ENCODE measurements at places on chromosomes 12 and 14. TPM values are rescaled to one million over a fixed set of nuclear protein-coding genes. Genes with fewer than 3 reads are reported as not detected.

The TCTN2 gene
- polyA plus RNA-seq: 9.7 TPM

The KLHDC1 gene
- polyA plus RNA-seq: 1.2 TPM

The CSRP2 gene
- polyA plus RNA-seq: 23.6 TPM

The KICS2 gene
- 9.1 TPM for polyA plus RNA-seq

The AMDHD1 gene
- polyA plus RNA-seq: 4.1 TPM

The WNT1 gene
- not detected for polyA plus RNA-seq

The GSG1 gene
- 0.16 TPM for polyA plus RNA-seq

The LMNTD1 gene
- polyA plus RNA-seq: not detected

The TRMT5 gene
- polyA plus RNA-seq: 19.1 TPM

The RFLNA gene
- not detected for polyA plus RNA-seq

The LIN7A gene
- 0.21 TPM for polyA plus RNA-seq

DNA sequence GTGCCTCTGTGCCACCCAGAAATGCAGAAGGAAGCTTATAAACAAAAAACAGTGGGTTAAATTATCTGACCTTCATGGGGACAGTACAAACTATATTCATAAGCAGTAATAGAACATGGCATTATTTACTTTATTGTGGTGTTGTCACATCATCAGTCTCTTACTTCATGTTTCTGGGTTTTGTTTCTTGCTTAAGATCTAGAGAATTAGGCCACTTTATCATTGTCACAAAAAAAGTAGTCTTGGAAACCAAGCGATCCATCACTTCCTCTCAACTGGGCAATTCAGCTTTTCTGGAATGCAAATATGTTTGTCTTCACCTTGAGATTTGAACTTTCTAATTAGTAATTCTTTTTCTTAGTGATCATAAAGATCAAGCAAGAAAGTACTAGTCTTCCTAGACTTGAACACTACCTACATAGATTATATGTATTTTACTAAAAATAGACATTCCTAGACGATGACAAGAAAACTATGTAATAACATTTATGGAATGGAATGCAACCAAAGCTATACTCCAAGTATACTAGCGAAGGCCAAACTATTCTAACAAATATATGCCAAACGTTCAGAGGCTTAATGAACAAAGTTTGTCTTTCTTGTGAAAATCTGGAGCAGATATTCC lies 363.4 kb downstream of the DAD1 start:
- DNase-seq: no peak

GRCh38 chr12:40215982-40216381 lies 8.8 kb upstream of the LRRK2 start:
- DNase-seq: no peak

GRCh38 chr14:64040044-64040443 lies 187.2 kb downstream of the SYNE2 start:
- no peak for DNase-seq

- no peak for DNase-seq
These were observed 60.3 kb downstream of the DACT1 start for GRCh38 chr14:58697930-58698642.

DNA sequence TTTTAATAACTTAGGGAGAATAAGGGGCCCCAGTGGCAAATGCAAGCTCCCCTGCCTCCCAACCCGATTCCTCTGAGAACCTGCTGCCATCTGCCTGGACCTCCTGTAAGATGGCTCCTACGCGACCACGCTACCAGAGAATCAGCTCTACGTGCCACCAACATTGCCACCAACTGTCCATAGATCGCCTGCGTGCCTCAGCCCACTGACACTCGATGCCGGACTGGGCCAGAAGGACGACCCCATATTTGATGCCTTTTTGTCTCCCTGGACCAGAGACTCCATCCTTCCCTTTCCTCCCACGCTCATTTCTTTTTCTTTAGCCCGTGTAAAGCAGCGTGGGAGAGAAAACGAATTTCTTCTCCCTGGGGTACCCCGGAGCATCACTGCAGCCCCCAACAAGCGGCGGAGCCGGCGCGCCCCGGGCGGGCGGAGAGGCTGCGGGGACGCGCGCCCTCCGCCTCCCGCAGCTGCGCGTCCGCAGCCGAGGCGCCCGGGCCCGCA lies 565 bp upstream of the KLHL42 start:
- peak; percentile 15 for DNase-seq

DNA sequence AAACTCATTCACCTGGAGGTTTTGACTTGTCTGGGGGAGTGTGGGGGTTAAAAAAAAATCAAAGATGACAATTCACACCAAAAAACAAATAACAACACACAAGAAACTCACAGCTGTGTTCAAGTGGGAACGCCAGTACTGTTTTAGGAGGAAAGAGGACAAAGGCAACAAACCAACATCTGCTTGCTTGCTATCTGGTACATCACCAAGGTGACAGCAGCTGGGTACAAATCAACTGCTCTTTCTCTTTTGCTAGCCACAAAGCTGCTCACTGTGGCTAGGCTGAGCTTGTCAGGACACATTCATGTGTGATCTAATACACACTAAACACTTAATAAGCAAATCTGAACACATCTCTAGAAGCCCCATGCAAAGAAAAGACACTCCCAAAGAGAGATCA lies 128.0 kb upstream of the RAP1B start:
- DNase-seq: no peak

- DNase-seq: no peak
These were observed 87.3 kb downstream of the TMX1 start for GRCh38 chr14:51327376-51327775.

DNA sequence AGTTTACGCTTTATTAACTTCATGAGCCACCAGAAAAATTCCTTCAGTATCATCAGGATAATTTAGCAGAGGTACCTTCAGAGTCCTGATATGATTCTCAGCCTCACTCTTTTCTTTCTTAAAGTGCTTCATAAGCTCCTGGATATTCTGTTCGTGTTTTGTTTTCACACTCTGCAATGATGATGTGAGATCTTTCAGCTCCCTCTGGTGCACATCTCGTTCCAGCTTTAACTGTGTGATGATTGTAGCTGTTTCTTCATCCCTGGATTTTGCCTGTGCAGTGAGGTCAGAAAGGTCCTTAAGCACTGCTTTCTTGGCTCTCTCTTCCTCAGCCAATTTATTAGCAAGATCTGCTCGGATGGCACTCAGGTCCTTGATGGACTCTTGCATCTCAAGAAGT lies 156.7 kb downstream of the CEP128 start:
- DNase-seq: peak; percentile 26

DNA sequence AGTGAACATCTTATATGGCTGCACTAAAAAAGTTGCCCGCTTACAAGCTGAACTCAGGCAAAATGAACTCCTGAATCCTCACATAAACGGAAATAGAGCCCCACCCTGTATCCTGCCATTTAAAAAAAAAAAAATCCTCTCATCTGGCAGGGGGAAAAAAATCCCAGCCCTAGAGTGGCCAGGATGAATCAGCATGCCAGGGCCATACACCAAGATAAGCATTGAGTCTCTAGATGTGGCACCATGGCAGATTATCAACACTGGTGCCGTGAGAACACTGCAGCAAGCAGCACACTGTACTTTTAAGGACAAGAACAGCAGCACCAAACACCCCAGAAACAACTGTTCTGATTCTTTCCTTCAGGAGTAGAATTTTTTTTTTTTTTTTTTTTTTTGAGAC lies 65.5 kb downstream of the RASSF3 start:
- DNase-seq: peak; percentile 35

- DNase-seq: peak; percentile 15
These were observed 1.1 kb downstream of the GCH1 start for GRCh38 chr14:54901380-54902142.

GRCh38 chr14:54172562-54172961 lies 215.9 kb upstream of the BMP4 start:
- DNase-seq: no peak

- no peak for DNase-seq
These were observed 26.7 kb upstream of the G2E3 start for GRCh38 chr14:30532264-30532663.

DNA sequence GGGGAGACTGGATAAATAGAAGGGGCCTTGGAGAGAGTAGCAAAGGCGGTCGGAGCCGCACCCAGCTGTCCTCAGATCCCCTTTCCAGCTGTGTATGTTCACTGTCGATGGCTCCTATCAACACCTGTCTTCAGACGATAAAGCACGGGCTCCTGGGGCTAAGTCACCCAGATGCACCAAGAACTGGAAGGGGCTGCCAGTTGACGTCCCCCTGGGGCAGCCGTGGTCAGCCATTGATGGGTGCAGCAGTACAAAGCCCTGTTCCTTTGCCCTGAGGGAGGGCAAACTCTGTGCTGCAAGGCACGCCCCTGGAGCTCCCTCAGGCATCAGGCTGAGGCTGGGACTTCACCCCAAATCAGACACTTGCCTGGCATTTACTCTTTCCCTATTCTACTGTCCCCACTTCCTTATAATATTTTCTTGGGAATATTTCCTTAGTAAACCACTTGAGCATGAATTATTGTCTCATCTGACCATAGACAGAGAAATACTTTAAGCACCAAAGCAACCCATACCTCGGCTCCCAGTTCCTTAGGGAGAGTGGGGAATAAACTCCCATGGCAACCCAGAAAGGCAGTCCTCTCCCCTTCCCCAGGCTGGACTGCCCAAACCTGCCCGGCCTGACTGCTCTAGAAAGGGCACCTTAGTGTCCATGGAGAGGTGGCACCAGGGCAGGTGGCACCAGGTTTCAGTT lies 59.6 kb upstream of the SCN8A start:
- DNase-seq: no peak

- DNase-seq: no peak
These were observed 1817.4 kb upstream of the FLRT2 start for GRCh38 chr14:83712418-83713129.

DNA sequence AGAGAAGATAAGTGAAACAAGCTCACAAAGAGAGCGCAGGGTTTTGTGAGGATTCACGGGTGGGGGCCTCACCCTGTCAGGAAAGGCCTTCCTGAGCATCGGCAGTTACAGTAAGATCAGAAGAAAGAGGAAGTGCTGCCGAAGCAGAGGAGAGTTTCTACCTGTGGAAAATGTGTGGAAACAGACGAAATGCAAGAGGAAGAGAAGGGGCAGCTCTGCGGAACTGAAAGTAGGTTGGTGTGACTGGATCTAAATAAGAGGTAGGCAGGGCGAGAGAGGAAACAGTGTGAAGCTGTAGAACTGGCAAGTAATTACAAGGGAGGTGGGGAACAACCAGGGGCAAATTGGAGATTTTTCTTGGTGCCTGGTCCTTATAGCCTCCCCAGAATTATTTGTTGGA lies 2.6 kb downstream of the GPR68 start:
- no peak for DNase-seq

- DNase-seq: no peak
These were observed 233.5 kb downstream of the EFCAB11 start for GRCh38 chr14:89720741-89721729.

GRCh38 chr12:12460935-12461922 lies 101.4 kb downstream of the DUSP16 start:
- no peak for DNase-seq

- DNase-seq: peak; percentile 35
These were observed 54.1 kb downstream of the LRP6 start for GRCh38 chr12:12212769-12213168.

GRCh38 chr12:128823916-128824839 lies at the start of gene SLC15A4:
Gene SLC15A4 (minus strand): TSS chr12:128823958. CDS start chr12:128823943, 15 bp downstream.
- peak; percentile 98 for DNase-seq

- no peak for DNase-seq
These were observed 41.6 kb downstream of the GNPTAB start for GRCh38 chr12:101789171-101789570.

DNA sequence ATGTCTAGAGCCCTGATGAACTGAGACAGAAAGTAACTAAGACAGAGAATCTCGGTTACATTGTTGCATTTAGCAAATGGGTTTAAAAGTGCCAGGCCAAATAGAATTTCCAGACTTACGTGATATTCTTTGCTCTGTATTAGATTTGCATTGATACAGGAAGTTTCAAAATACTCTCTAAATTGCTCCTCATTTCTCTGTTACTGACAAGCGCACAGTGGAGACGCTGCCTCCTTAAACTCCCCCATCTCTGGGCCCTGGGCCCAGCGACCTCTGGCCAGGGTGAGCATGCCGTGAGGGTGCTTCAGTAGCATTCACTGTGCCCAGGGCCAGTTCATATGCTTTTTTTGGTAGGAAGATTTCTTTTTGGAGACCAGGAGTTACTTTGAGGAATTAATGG lies 22.9 kb upstream of the EVL start:
- no peak for DNase-seq

- DNase-seq: no peak
These were observed 1.7 kb downstream of the LMBR1L start for GRCh38 chr12:49108958-49109404.

GRCh38 chr12:123011701-123012100 lies 31.2 kb downstream of the ARL6IP4 start:
- DNase-seq: no peak

- DNase-seq: no peak
These were observed 8.1 kb upstream of the CLMN start for GRCh38 chr14:95327558-95328374.
